Cortex of kidney (tissue), 1 donor: ENCODE measurements at places on chromosomes 1 and 21.

DNA sequence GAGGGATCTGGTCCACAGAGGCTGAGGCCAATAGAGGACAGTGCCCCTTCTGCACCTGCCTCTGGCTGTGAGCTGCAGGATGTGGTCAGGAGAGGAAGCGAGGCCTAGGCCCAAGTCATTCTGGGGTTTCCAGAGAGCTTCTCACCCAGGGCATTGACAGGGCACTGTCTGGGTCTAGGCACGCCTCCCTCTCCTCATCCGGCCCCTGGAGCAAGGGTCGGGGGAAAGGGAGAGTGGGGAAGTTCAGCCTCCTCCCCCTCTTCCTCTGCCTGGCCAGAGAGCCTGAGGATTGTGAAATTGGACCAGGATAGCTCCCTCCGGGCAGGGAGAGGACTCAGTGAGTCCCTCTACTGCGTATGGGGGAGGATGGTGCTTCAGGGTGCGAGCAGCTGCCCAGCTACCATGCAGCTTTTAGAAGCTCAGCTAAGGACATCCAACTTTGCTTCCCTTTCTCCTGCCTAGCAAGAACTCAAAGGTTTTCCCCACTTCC is 6.3 kb upstream of the INAVA start:
- DNase-seq: no peak

DNA sequence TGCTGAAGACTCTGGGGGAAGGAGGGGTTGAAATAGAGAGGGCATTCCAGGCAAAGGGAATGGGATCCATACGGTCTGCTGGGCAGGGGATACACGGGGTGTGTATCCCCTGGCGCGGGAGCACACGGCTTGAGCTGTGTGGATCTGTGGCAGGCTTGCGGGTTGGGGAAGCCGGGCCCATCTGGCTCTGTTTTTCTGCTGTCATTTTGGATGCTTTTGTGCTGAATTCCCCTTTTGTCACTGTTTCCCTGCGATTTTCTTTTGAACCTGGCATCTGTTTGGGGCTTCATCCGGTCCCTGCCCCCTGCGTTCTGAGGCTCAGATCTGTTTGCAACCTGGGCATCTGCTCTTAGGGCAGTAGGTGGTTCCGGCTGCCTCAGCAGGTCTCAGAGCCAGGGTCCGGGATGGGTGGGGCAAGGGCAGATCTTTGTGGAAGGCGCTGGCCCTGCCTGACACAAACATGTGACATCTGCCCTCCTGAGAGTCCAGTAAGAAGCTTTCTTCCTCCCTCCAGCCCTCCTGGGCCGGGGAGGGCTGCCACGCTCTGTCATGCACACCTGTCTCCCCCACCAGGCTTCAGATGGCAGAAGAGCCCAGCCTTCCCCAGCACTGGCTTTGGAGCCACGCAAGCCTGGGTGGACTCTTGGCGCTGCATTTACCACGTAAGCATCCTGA is 84.0 kb downstream of the IGSF21 start:
- DNase-seq: no peak

GRCh38 chr21:45413922-45414321 is 9.0 kb downstream of the COL18A1 start:
- no peak for DNase-seq

- no peak for DNase-seq
Measured at GRCh38 chr1:89761338-89761737, 59.5 kb upstream of the LRRC8D start.

GRCh38 chr1:218467101-218468072 is 122.3 kb downstream of the TGFB2 start:
- no peak for DNase-seq

- DNase-seq: no peak
Measured at GRCh38 chr1:117051224-117052064, 8.7 kb upstream of the TTF2 start.

DNA sequence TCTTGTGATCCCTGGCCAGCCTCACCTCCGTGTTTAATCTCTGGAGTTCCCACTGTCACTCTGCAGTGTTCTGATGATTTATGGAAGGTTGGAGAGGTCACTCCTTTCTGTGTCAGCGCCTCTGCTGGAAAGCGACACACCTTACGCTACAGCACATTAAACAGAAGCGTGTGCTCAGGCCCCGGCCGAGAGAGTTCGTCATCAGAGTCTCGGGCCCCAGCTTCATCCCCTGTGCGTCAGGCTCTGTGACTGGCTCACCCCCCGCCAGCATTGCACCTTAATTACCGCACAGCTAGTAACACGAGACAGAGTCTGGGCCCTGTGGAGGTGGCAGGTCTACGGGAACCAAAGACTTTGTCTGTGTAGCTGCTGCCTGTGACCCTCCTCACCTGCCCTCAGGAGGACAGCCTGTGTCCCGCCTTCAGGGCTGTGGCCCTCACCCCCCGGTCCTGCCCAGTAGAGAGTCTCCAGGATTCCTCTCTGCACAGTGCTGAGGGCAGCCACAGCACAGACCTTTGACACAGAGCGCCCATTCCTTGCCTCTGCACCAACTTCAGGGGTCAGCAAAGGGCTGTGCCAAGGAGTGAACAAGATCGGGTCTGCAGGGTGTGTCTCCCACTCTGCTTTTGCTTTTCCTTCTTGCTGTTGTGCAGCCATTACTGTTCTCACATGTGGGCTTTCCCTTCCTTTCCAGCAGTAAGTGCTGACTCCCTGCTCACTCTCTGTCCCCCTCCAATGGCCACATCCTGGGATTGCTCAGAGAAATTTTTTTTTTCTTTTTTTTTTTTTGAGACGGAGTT is 157.6 kb downstream of the PGBD5 start:
- no peak for DNase-seq

- no peak for DNase-seq
Measured at GRCh38 chr1:24961961-24962861, 32.1 kb upstream of the RUNX3 start.

DNA sequence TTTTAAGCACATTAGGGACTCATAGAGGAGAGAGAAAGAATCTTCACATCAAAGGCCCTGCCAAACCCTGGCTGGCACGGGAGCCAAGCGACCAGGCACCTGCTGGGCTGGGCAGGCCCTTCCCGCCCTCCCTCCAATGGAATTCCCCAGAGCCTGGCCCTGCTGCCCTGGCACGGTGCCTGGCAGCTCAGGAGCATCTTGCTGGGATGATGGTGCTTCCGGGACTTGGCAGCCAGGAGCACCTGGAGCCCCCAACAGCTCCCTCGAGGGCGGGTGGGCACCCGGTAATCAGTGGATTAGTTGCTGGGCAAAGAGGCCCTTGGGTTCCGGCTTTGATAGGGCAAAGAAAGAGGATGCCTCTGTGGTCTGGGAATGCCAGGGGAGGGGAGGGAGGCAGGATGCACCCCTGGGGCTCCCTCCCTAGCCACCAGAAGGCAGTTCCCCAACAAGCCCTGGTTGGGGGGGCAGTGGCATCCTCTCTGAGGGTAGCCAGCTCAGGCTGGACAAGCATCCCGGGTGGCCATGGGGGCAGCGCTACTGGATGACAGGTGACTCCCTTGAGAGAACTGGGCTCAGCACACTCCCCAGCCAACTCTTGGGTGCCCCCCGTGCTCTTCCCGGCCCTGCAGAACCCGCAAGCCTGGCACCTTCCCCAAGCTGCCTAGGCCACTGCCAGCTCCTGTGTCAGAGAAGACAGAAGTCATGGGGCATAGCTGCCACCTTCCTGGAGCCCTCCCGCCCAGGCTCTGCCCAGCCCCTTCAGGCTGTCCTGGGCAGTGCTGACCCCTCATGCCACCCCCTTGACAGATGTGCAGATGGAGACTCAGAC is 26.4 kb downstream of the KRTAP10-1 start:
- no peak for DNase-seq

- no peak for DNase-seq
Measured at GRCh38 chr1:159011751-159012150, 2.0 kb downstream of the IFI16 start.

- no peak for DNase-seq
Measured at GRCh38 chr1:56120021-56120420, 459.3 kb downstream of the PLPP3 start.

- DNase-seq: no peak
Measured at GRCh38 chr1:218658899-218659298, 313.8 kb downstream of the TGFB2 start.

- no peak for DNase-seq
Measured at GRCh38 chr1:240417317-240417716, 194.6 kb downstream of the GREM2 start.

GRCh38 chr1:9559673-9560072 is 20.4 kb downstream of the SLC25A33 start:
- DNase-seq: no peak
